ENCODE measurements at places on chromosomes 3 and 15.

- no peak for DNase-seq
These were observed 39.0 kb downstream of the MECOM start for GRCh38 chr3:169624533-169624972.

DNA sequence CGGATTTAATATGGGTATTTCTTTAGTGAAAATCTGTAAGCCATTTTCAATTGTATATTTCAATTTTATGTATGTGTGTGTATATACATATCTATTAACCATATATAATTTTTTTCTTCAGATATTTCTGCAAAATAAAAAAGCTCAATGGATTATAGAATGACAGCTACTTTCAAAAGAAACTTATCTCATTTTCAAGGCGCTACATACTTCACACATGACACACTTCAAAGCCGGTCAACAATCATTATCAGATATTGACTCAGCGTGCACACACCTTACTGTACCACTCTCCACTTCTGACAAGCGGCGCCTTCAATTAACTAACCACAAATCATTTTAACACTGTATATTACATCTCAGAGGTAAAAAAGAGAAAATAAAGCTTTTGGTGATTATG is 39.6 kb downstream of the ATP13A3 start:
- DNase-seq = no peak

- DNase-seq = no peak
These were observed 343.0 kb downstream of the PLOD2 start for GRCh38 chr3:145817870-145818483.

DNA sequence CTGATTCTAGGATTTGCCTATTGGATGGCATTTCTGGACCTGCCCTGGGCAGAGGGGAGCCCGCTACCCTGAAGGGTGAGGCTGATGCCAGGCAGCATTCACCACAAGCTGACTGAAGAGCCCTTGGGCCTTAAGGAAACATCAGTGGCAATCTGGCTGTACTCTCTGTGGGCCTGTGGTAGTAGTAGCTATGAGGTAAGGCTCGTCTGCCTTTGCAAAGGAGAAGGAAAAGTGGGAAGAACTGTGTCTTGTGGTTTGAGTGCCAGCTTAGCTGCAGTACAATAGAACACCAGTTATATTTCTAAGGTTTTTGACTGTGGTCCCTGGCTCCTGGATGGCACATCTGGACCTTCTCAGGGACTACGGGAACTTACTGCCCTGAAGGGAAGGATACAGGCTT is 51.5 kb downstream of the SPTSSB start:
- DNase-seq = no peak

GRCh38 chr15:101407439-101407838 is 82.1 kb downstream of the PCSK6 start:
- no peak for DNase-seq

DNA sequence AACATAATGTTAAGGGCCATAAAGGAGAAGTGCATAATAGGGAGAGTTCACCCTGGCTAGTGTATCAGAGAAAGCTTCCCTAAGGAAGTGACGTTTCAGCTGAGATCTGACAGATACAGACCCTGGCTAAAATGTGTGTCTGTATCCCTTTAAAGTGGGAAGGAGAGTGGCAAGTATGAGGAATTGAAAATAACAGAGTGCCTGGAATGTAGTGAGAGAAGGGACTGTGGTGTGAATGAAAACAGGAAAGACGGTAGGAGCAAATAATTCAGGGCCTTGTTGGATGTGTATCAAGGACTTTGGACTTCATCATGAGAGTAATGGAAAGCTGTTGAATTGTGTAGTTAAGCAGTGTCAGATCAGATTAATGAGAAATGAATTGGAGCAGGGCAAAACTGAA is 30.5 kb downstream of the NEO1 start:
- DNase-seq = no peak

DNA sequence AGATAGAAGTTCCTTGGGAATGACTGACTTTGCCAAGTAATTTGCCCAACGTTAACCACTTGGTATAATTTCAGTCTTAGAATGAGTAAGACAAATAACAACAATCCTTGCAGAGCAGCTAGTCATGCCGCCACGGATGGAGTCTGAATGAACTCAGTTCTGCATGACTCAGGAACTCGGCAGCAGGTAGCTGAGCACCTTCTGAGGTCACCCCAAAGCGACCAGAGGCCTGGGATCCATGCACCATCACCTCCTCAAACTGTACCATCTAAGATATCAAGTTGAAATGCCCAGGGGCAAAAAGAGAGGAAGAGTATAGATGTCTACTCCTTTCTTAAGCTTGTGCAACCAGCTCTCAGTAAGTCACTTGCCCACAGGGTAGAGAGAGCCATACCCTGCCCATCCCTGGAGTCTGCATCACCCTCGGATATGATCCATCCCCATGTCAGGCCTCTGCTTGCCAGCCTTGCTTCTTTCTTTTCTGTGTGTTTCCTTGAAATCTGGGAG is 8.5 kb upstream of the CDCP1 start:
- DNase-seq = no peak

DNA sequence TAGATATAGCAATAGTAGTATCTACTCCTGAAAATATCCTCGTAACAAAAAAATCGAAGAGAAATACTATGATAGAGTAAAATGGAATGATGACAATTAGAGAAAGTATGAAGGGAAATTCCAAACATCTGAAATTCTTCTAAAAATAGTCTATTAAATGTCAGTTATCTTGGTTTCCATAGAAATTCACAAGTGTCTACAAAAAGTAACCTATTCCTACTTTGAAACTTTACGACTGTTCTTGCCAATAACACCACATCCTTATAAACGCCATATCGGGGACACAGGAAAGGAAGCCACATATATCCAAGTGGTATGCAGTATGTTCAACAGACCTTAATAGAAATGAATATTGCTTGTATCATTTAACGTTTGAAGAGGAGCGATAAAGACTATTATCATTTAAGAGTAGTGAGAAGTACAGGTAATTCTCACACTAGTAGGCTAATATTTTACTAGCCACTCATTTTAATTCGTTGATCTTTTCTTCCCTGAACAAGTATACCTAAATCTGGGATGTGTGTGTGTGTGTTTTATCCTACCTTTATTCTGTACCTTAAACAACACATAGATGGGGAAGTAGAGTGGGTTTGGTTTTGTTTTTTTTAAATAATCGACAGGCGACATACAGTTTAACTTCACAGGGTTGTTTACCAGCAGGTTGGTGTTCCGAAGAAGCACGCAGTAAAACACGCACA is 1.2 kb downstream of the GPR176 start:
- peak; percentile 87 for DNase-seq

GRCh38 chr3:4582624-4583023 is 89.5 kb downstream of the ITPR1 start:
- peak; percentile 42 for DNase-seq

DNA sequence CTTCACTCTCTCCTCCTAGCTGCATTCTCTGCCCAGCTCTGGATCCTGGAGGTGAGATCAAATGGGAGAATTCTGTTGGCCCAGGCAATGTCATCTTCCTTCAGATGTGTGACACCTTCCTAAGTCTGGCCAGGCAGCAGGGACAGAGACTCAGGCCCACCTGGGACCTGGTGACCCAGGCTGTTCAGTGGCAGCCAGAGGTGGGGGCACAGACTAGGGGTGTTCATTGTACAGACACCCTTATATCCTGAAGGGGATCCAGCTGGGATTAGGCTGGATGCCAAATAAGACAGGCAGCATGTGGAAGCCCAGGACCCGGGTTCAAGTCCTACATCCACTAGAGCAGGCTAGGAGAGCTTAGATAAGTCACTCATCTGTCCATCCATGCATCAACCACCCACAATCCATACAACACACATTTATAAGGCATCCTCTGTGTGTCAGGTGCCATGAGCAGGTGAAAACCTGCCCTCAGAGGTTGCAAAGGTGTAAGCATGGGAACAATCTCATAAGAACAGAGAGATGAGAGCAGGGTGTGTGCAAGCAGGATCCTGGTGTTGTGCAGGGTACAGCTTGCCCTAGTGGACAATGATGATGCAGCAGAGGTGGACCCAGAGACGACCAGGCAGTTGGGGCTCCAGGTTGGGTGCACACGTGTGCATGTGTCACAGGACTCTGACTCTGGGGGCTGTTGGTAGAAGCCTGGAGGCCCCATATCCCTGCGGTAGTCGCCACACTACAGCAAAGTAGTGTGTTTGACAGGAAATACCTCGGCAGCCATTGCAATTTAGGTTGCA is 18.3 kb upstream of the RPL29 start:
- DNase-seq = no peak

DNA sequence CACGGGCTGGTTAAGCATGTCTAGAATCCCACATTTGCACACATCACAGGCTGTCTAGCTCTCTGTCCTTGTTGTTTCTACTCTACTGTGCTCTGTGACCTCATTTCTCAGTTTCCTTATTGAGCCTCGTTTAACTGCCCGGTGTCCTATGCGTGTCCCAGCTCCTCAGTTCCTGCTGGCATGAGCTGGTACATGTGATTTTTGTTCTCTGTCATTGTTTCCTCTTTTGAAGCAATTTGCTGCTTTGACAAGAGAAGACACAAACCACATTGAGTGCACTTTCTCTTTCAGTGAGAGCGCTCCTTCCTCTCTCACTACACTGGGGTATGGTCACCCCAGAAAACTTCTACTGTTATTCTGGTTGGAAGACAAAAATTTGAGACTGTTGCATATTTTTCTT is 563.5 kb downstream of the PDCD6IP start:
- DNase-seq = no peak

- DNase-seq = no peak
These were observed 94.3 kb upstream of the SGO1 start for GRCh38 chr3:20280257-20280656.

GRCh38 chr3:45693941-45694521 is 4.8 kb downstream of the SACM1L start:
- no peak for DNase-seq

- no peak for DNase-seq
These were observed 6.2 kb downstream of the MELTF start for GRCh38 chr3:197023241-197023997.

GRCh38 chr3:132843851-132844553 is 121.8 kb upstream of the NPHP3 start:
- no peak for DNase-seq

- DNase-seq = peak; percentile 46
These were observed 165.1 kb downstream of the PPM1L start for GRCh38 chr3:160921020-160921635.

- DNase-seq = no peak
These were observed 300.1 kb upstream of the LYSMD4 start for GRCh38 chr15:100033140-100033857.

DNA sequence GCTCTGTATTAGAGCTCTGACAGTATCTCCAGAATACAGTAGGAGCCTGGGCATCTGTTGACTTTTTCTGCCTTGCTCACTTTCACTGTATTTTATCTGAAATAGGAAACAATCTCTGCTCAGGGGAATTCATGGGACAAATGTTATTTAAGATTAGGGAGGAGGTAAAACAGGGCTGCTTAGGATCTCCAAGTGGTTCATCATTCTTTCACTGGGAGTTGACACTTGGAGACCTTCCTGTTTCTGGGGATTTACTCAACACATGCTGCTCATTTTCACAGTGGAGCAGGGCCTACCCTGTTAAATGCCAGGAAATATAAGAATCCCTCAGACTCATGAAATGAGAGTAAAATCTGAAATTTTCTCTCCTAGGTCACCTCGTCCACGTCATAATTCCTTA is 185.5 kb downstream of the GAP43 start:
- no peak for DNase-seq

GRCh38 chr3:36298188-36298587 is 82.1 kb upstream of the STAC start:
- DNase-seq = no peak

DNA sequence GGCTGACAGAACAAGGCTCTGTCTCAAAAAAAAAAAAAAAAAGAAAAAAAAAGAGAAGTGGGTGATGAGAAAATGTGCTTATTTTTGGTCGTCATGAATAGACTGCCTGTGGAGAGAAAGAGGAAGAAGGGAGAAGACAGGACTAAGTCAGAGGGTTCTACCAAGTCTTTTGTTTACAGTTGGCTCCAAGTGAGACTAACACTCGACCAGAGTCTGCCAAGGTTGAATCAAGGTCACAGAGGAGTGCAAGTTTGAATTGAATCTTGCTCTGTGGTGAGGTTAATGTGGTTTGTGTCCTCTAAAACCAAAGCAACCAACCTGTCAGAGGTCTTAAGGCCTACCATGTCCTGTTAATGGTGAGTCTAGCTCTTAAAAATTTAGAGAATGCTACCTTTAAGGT is 334.1 kb upstream of the GRM7 start:
- DNase-seq = no peak

DNA sequence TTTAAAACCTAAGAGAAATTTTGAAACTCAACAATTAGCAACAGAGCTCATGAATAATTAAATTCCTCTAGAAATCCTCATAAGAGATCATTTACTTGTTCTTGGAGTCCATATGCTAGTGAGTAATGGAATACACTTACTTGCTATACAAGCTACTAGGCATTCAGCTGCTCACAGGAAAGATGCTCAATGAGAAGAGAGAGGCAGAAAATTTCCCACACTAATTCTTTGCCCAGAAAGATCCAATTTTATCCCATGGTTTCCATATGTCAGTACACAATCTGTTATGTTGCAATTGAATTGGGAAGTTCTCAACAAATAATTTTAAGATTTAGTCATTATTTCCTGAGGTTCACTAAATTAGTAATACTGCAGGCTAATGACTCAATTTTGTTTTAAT is 310.4 kb downstream of the RYR3 start:
- DNase-seq = no peak

- no peak for DNase-seq
These were observed 5.6 kb upstream of the ZBTB47 start for GRCh38 chr3:42647821-42648459.

- no peak for DNase-seq
These were observed 17.5 kb downstream of the HDC start for GRCh38 chr15:50247819-50248655.

DNA sequence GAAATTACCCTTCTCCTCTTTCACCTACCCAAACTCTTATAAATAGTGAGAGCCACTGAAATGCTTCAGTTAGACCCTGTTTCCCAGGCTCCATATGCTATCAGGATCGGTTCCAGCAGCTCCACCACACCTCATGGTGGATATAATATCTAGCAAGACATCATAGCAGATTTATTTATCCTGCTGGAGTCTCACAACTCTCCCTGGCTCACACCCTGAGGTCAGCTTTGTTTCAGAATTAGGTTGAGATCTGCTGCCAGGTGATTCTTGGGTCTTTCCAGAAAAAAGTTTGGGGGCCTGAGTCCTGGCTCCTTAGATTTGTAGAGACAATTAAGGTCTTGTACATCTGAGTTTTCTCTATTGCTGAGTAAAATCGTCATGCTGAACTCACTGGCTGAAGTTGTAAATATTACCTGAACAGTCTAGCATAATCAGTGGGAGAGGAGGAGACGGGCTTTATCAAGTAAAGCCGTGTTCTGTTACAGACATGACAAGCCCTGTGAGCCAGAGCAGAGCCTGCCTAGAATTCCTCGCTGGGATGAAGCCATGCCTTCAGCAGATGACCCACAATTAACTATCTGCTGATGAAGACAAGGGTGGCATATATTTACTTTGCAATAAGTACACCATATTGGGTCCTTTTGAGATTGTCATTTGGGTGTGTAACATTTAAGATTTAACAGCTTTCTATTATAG is 131.6 kb downstream of the STAC start:
- DNase-seq = no peak
